Type B pancreatic cell (in vitro differentiated cells): ENCODE measurements at places on chromosomes 13 and 19.

GRCh38 chr13:39016087-39016486, 21.8 kb downstream of the PROSER1 start:
- no peak overlapping the region for H3K27ac ChIP-seq
- H3K27me3 ChIP-seq: no peaks in the 10 kb centered on the region
- H3K4me3 ChIP-seq: no peak overlapping the region

DNA sequence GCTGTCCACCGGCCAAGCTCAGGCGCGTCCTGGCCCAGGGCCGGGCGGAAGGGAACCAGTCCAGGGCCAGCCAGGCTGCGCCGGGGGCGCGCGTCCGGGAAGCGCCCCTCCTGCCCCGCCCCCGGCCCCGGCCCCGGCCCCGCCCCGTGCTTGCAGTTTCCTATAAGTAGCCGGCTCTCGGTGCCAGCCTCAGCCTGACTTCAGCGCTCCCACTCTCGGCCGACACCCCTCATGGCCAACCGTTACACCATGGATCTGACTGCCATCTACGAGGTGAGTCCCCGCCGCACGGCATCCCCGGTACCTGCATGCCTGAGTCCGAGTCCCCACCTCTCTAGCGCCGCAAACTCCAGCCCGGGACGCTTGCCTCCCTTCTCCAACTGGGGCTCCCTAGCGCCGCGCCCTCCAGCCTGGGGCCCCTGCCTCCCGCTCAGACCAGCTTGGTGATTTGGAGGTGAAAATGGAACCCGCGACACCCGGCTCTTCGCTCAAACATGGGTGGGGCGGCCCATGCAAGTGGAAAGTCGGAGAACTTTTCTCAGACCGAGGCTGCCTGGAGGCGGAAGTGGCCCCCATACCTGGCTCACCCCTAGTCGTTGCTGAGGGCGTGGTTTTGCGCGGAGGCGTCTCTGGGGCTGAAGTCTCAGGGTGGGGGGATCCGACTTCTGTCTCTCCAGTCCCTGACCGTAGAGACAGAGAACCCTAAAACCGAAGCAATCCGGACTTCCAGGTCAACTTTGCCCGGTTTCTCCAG, at the start of gene ZFP36:
ZFP36 (plus strand) TSS at position 192 of the 754 bp plus-strand sequence; CDS start at position 250, 58 bp downstream.
- peak within 1 kb of the TSS; percentile 99 for H3K27ac ChIP-seq
- peaks cover 4% of the 10 kb centered on the region for H3K27me3 ChIP-seq
- H3K4me3 ChIP-seq: peak within 1 kb of the TSS; percentile 96
- peaks cover 33% of the 10 kb centered on the region for H3K4me1 ChIP-seq

GRCh38 chr13:114099918-114100445, 32.4 kb downstream of the RASA3 start:
- H3K27me3 ChIP-seq: peaks cover 3% of the 10 kb centered on the region
- peaks cover 24% of the 10 kb centered on the region for H3K4me1 ChIP-seq
- no peaks in the 10 kb centered on the region for H3K36me3 ChIP-seq

GRCh38 chr19:57978586-57979289, 4.4 kb upstream of the C19orf18 start:
- peaks cover 94% of the 10 kb centered on the region for H3K36me3 ChIP-seq
- no peak overlapping the region for H3K27ac ChIP-seq
- peaks cover 3% of the 10 kb centered on the region for H3K27me3 ChIP-seq
- H3K4me1 ChIP-seq: no peaks in the 10 kb centered on the region

- no peaks in the 10 kb centered on the region for H3K36me3 ChIP-seq
- H3K27me3 ChIP-seq: no peaks in the 10 kb centered on the region
- H3K27ac ChIP-seq: no peak overlapping the region
- no peak for DNase-seq
- peaks cover 7% of the 10 kb centered on the region for H3K4me1 ChIP-seq
These were observed 1210.2 kb upstream of the ATXN8OS start for GRCh38 chr13:68897331-68897928.

- no peak overlapping the region for H3K27ac ChIP-seq
- H3K4me3 ChIP-seq: no peak overlapping the region
- H3K27me3 ChIP-seq: no peaks in the 10 kb centered on the region
- H3K4me1 ChIP-seq: no peaks in the 10 kb centered on the region
- no peak for DNase-seq
These were observed 16.8 kb downstream of the EPN1 start for GRCh38 chr19:55691561-55692481.

DNA sequence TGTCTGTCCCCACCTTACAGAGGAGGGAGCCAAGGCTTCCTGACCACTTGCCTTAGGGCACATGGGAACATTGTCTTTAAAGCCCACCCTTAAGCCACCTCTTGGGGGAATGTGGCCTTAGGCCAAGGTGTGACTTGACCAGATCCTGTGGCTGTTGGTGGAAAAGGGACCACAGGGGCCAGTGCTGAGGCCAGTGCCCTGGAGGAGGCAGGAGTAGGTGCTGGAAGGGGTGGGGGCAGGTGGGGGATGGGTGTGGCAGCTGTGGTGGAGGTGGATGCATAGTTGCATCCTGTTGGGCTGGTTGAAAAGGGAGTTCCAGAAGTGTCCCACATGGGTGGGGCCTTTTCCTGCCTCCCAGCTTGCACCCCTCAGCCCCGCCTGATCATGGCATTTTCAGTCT, 44.8 kb downstream of the DNM2 start:
- peak overlapping the region; percentile 93 for H3K27ac ChIP-seq
- peaks cover 10% of the 10 kb centered on the region for H3K36me3 ChIP-seq
- no peaks in the 10 kb centered on the region for H3K27me3 ChIP-seq

- peak; percentile 10 for DNase-seq
- H3K27ac ChIP-seq: no peak overlapping the region
- no peaks in the 10 kb centered on the region for H3K4me1 ChIP-seq
- H3K27me3 ChIP-seq: no peaks in the 10 kb centered on the region
- H3K4me3 ChIP-seq: no peak overlapping the region
These were observed 60.3 kb downstream of the CCDC70 start for GRCh38 chr13:51921790-51922740.

GRCh38 chr13:109157275-109157674, 527.9 kb downstream of the MYO16 start:
- no peak overlapping the region for H3K4me3 ChIP-seq
- peaks cover 20% of the 10 kb centered on the region for H3K4me1 ChIP-seq
- H3K27ac ChIP-seq: no peak overlapping the region
- no peaks in the 10 kb centered on the region for H3K27me3 ChIP-seq
- no peak for DNase-seq
- H3K36me3 ChIP-seq: no peaks in the 10 kb centered on the region

DNA sequence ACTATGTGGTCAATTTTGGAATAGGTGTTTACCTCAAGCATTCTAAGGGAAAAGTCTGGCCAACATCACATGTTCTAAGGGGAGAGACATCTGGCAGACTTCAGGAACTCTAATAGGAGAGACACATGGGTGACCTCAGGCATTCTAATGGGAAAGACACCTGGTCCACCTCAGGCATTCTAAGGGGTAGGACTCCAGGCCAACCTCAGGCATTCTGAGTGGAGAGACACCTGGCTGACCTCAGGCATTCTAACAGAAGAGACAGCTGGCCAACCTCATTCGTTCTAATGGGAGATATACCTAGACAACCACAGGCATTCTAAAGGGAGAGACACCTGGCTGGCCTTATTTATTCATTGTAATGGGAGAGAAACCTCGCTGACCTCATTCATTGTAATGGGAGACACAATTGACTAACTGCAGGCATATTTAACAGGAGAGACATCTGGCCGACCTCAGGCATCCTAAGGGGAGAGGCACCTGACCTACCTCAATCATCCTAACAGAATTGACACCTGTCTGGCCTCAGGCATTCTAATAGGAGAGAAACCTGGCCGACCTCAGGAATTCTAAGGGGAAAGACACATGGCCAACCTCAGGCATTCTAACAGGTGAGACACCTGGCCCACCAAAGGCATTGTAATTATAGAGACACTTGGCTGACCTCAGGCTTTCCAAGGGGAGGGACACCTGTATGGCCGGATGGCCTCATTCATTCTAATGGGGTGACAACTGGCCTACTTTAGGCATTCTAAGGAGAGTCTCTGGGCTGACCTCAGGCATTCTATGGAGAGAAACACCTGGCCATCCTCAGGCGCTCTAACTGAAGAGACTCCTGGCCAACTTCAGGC, 1346.8 kb downstream of the UQCRFS1 start:
- H3K27me3 ChIP-seq: no peaks in the 10 kb centered on the region
- no peak overlapping the region for H3K4me3 ChIP-seq
- no peaks in the 10 kb centered on the region for H3K4me1 ChIP-seq
- no peaks in the 10 kb centered on the region for H3K36me3 ChIP-seq
- DNase-seq: no peak

- DNase-seq: no peak
- H3K4me3 ChIP-seq: no peak overlapping the region
- no peak overlapping the region for H3K27ac ChIP-seq
- H3K27me3 ChIP-seq: no peaks in the 10 kb centered on the region
These were observed 62.4 kb upstream of the ADGRE5 start for GRCh38 chr19:14318873-14319272.

DNA sequence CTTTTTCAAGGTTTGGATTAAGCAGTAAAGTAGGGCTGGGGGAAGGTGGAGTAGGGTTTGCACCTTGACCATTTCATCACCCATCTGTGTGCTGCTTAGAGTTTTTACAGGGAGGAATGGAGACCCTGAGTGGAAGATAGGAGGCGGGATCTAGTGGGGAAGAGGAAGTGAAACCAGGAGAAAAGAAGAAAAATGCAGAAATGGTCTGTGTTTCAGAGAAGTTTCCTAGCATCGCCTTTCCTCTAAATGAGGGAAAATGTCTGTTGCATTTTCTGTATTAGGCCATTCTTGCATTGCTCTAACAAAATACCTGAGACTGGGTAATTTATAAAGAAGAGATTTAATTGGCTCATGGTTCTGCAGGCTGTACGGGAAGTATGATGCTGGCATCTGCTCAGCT, 64.1 kb downstream of the TPT1 start:
- no peaks in the 10 kb centered on the region for H3K4me1 ChIP-seq
- peaks cover 8% of the 10 kb centered on the region for H3K36me3 ChIP-seq
- H3K27ac ChIP-seq: no peak overlapping the region
- DNase-seq: no peak
- no peak overlapping the region for H3K4me3 ChIP-seq
- no peaks in the 10 kb centered on the region for H3K27me3 ChIP-seq

- DNase-seq: no peak
- no peak overlapping the region for H3K27ac ChIP-seq
- H3K36me3 ChIP-seq: peaks cover 7% of the 10 kb centered on the region
- no peaks in the 10 kb centered on the region for H3K27me3 ChIP-seq
- H3K4me1 ChIP-seq: no peaks in the 10 kb centered on the region
These were observed 88.0 kb downstream of the TBC1D4 start for GRCh38 chr13:75393839-75394520.

- H3K36me3 ChIP-seq: no peaks in the 10 kb centered on the region
- H3K4me3 ChIP-seq: no peak overlapping the region
- no peaks in the 10 kb centered on the region for H3K27me3 ChIP-seq
These were observed 4.9 kb upstream of the SLC25A15 start for GRCh38 chr13:40784540-40784939.

- H3K27me3 ChIP-seq: peaks cover 66% of the 10 kb centered on the region
- H3K4me3 ChIP-seq: peak within 1 kb of the TSS; percentile 63
- no peak within 1 kb of the TSS for H3K27ac ChIP-seq
- peaks cover 5% of the 10 kb centered on the region for H3K36me3 ChIP-seq
- DNase-seq: no peak
These were observed at the start of gene MEDAG for GRCh38 chr13:30905932-30906383. TSS of gene MEDAG (plus strand) at chr13:30906271. CDS start at chr13:30906516, 245 bp downstream.

- no peaks in the 10 kb centered on the region for H3K4me1 ChIP-seq
- DNase-seq: no peak
- H3K27ac ChIP-seq: no peak overlapping the region
- H3K36me3 ChIP-seq: no peaks in the 10 kb centered on the region
- no peak overlapping the region for H3K4me3 ChIP-seq
- H3K27me3 ChIP-seq: no peaks in the 10 kb centered on the region
These were observed 95.6 kb downstream of the DLEU7 start for GRCh38 chr13:50747737-50748350.

DNA sequence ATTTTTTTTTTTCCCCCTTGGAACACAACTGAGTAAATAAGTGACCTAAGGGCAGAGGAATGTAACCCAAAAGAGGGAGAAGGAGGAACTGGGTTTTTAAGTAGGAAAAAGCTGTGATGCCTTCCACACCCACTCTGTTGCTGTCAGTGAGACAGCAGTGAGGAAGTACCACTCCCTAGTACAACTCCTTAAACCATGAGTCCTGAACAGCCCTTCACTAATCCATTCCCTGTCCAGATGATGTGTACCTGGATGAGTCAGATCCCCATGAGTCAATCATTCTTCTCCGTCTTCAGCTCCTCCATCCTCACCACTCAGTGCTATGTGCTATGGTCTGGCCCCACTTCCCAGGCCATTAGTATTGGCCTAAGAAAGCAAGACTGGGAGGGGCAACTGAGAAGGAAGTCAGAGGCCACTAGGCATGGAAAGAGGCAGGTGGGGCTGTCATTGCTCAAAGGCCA, 12.9 kb upstream of the CXCL17 start:
- no peak overlapping the region for H3K4me3 ChIP-seq
- no peak for DNase-seq
- no peaks in the 10 kb centered on the region for H3K36me3 ChIP-seq
- no peaks in the 10 kb centered on the region for H3K4me1 ChIP-seq
- H3K27me3 ChIP-seq: no peaks in the 10 kb centered on the region

DNA sequence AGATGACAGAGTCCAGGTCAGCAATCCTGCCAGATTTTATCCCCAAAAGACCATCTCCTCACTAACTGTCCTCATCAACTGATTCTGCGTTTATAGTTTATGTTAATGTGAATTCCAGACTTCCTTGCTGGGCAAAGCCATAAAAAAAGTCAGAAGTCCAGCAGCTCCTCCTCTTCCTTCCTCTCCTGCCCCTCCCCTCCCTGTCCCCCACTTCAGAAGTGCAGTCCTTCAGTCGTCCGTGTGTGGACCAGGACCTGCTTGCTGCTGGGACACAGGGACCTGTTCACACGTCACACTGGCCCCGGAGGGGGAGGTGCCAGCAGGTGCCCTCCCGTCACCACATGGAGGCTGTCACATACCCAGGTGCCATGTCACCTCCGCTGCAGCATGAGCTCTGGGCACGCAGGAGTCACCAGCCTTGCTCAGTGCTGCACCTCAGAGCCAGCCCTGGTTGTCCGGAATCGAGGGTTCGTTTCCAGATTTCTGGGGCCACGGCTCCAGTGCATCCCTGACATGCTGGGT, 4.0 kb upstream of the MCF2L start:
- no peak overlapping the region for H3K27ac ChIP-seq
- H3K4me3 ChIP-seq: no peak overlapping the region
- peaks cover 14% of the 10 kb centered on the region for H3K4me1 ChIP-seq
- peaks cover 16% of the 10 kb centered on the region for H3K27me3 ChIP-seq
- H3K36me3 ChIP-seq: no peaks in the 10 kb centered on the region

DNA sequence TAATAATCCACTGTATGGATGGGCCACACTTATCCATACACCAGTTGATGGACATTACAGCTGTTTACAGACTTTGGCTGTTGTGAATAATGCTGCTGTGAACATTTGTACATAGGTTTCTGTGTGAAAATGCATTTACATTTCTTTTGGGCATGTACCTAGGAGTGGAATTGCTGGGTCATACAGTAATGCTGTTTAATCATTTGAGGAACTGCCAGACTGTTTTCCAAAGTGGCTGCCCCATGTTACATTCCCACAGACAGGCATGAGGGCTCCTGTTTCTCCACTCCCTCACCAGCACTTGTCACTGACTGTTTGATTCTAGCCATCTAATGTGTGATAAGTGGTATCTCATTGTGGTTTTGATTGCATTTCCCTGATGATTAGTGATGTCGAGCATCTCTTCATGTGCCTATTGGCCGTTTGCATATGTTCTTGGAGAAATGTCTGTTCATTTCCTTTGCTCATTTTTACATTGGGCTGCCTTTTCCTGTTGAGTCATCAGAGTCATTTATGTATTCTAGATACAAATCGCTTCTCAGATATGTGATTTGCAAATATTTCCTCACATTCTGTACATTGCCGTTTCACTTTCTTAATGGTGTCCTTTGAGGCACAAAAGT, 12.8 kb downstream of the TMEM255B start:
- DNase-seq: no peak
- no peak overlapping the region for H3K4me3 ChIP-seq
- no peaks in the 10 kb centered on the region for H3K36me3 ChIP-seq
- peaks cover 8% of the 10 kb centered on the region for H3K27me3 ChIP-seq
- no peaks in the 10 kb centered on the region for H3K4me1 ChIP-seq
- no peak overlapping the region for H3K27ac ChIP-seq
